Mesangial cell (primary cell): ENCODE measurements at places on chromosomes 5 and 9. TPM values are rescaled to one million over a fixed set of nuclear protein-coding genes. Genes with fewer than 3 reads are reported as not detected.

Gene GPR21
- not detected in 2 replicates for total RNA-seq

Gene RXFP3
- total RNA-seq: not detected in 2 replicates

Gene C5orf52
- not detected in 2 replicates for total RNA-seq

Gene SLCO6A1
- not detected in 2 replicates for total RNA-seq

Gene HRH2
- 0.13 TPM in 1 of 2 replicates, not detected in the other for total RNA-seq

Gene SPRY4
- total RNA-seq: 17.3 and 18.5 TPM in 2 replicates

Gene PCDHGA8
- total RNA-seq: under 0.01 and 0.89 TPM in 2 replicates

Gene PPP3R2
- not detected in 2 replicates for total RNA-seq
